ENCODE measurements at places on chromosomes 1 and 21.

DNA sequence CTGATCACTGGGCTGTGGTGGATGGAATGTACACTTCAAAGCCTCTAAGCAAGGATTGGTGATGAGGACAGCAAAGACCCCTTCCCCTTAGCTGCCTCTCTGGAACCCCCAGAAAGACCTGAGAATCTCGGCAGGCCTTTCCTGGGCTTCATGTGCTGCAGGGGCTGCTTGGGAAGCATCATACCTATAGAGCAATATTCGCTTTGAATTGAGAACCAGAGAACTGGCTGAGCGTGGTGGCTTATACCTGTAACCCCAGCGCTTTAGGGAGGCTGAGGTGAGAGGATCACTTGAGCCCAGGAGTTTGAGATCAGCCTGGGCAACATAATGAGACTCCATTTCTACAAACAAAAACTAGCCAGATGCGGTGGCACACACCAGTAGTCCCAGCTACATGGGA, 22.0 kb downstream of the CSF1 start:
- no peak for DNase-seq

DNA sequence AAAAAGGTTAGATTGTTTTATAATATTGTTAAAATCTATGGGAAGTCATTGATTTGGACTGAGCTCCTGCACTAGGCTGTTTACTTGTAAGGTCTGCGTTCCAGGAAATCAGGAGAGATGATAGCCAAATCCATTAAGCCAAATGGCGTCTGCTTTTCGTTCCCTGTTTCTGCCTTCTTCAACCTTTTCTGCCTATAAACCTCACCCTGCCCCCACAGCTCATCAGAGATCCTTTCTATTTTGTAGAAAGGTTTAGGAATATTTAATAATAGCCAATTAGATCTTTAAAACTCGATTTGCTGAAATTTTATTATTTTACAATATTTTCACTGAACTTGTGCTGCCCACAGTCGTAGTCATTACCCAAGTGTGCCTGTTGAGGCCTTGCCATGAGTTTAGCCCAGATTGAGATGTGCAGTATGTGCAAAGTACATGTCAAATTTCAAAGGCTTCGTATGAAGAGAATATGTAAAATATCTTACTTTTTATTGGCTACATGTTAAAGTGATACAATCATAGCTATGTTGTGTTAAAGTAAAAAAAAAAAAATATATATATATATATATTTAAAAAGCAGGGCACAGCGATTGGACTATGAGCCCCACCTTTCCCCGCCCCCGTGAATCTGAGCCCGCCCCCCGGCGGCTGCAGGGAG, 444 bp upstream of the IARS2 start:
- DNase-seq, result no peak

DNA sequence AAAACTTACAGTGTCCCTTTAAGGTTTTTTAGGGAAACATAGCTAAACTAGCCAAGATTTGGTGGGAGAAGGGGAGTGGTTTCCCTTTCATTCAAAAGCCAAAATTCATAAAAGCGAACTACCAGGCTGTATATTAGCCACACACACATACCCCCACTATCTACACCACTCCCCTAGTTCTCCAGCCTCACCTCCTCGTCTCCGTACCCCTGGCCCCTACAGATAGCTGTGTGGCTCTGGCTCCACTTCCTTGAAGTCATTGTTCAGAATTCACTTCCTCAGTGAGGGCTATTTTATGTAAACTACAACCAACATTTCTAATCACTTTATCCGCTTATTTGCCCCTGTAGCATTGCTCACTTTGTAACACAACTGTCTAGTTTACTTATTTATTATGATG, 5.3 kb upstream of the DPH5 start:
- DNase-seq, result no peak

GRCh38 chr1:236397173-236397759, 3.2 kb downstream of the EDARADD start:
- DNase-seq, result no peak

DNA sequence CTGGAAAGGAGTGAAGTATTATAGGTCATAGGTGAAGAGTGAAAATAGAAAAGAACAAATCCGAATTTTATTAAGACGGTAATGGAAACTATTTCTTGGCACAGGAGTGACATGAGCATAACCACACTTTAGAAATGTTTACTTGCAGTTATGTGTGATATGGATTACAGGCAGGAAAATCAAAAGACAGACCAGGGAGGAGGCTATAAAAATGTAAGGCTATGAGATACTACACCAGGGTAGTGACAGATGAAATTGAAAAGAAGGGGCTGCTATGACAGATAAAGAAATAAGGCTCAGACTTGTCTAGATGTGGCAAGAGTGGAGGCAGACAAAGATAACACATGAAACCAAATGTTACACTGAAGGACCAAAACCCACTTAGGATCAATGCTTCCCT, 31.7 kb downstream of the GPATCH2 start:
- DNase-seq, result no peak
